ENCODE measurements at places on chromosomes 3 and 15. TPM values are rescaled to one million over a fixed set of nuclear protein-coding genes. Genes with fewer than 3 reads are reported as not detected.

The ACVR2B gene
- total RNA-seq = 5.5 TPM

The MYZAP gene
- 0.22 TPM for total RNA-seq

GRCh38 chr15:25812845-25813244 lies 50.3 kb downstream of the ATP10A start:
- no peak for DNase-seq

- DNase-seq = no peak
Observed at GRCh38 chr3:61734749-61735686, 173.6 kb downstream of the PTPRG start.

DNA sequence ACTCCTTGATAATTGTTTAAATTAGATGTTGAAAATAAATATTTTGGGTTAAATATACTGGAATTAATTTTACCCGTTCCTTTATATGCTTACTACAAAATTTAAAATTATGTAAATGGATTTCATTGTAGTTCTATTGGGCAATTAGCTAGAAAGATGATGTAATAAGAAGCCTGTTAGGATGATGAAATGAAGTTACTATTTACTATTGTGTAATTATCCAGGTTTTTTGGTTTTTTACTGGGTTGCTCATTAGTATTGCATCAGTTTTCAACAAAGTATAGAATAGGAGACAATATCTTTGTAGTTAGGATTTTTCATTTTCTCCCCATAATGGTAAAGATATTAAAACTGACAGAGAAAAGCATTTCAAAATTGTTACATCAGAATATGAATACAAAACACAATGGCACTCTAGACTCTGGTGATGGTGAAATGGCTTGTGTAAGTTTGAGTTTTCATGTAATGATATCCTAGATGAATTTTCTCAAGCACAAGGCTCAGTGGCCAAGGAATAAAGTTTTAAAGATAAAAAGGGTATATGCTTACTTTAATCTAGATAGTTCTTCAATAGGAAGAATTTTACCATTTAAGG lies 222.0 kb downstream of the P3H2 start:
- DNase-seq = no peak

DNA sequence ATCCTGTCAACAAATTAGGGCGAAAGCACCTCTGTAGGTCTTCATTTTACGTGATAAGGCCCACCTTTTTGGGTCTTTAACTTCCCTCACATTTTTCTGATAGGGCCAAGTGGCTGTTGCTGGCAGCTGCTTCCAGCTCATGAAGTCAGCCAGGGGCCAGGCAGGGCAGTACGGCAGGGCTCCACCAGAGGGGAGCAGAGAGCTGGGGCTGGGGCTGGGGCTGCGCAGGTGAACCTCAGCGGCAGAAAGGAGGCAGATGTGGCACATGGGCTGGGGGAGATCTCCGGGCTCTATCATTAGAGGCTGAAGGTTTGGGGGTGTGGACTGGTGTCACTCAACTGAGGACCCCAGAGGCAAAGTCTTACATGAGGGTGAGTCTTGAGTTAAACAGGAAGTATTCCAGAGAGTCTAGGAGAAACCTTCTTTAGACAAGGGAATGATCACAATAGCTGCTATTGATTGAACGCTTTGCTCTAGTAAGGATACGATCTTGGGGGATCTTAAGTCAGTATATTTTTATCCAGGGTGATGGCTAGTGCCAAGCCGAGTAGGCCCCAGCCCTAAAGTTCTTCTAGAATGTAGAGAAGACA lies 62.8 kb upstream of the MEX3B start:
- peak; percentile 66 for DNase-seq

GRCh38 chr3:123449102-123449996 lies 459 bp upstream of the ADCY5 start:
- DNase-seq = no peak

Measured in activated T-cell treated with anti-CD3 and anti-CD28 coated beads, Interleukin-2, amount 50 U/mL, for 4 hours (primary cell).